ENCODE measurements at places on chromosomes 1 and 21.

DNA sequence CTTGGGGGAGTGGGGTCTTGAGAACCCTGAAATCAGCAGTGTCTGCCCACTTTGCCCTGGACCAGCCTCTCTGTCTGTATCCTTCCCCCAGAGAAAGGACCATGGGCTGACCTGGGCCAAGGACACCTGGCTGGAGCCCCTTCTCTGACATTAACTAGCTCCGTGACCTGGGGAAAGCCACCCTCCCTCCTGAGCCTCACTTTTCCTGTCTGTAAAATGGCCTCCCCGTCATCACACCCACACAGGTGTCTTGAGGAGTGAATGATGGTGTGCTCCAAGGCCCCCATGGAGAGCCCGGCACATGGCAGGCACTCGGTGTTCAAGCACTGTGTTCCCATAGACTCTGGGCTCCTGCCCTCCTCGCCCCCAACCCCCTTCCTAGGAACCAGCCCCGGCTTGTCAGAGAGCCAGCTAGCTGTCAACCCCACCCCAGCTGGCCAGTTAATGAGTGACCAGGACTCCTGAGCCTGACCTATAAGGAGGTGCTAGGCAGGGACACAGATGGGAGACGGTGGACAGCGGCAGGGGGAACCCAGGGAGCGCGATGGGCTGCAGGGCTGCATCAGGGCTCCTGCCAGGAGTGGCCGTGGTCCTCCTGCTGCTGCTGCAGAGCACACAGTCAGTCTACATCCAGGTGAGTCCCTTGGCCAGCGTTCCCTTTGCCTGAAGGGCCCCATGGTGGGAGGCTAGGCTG, at the start of gene GUCA2B:
TSS of gene GUCA2B (plus strand) at position 504 of the 694 bp plus-strand sequence. CDS start at position 545, 41 bp downstream.
- DNase-seq = no peak

DNA sequence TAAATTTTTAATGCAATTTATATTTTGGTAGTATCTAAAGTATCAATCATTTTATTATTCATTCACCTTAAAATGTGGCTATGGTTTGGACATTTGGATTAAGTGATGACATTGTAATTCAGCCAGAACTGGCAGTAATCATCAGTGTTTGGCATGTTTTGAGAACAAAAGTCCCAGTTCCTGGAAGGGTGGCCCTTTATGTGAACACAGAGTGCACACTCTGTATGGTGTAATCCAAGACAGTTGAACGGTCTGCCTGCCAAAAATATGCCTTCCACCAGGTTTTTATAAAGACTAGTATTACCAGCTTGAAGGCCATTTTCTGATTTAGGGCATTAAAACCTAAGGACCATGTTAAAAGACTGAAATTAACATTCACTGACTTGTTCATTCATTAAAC, 448.7 kb downstream of the LTN1 start:
- no peak for DNase-seq

DNA sequence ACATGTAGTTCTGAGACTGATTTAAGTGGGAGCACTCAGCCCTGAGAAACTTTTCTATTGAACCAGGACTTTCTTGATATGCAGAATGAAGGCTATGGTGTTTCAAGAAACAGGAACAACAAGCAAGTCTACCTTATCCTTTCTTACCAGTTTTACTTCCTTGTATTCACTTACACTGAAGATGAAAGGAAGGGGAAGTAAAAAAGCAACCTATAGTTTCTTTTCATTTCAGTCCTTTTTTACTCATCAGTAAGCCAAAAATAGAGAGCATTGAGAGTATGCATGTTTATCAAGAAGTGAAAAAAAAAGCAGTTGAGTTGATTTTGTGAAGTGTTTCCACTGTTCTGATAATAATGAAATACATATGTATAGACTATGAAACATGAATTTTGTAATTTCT, 1010.3 kb downstream of the AMY1C start:
- no peak for DNase-seq

DNA sequence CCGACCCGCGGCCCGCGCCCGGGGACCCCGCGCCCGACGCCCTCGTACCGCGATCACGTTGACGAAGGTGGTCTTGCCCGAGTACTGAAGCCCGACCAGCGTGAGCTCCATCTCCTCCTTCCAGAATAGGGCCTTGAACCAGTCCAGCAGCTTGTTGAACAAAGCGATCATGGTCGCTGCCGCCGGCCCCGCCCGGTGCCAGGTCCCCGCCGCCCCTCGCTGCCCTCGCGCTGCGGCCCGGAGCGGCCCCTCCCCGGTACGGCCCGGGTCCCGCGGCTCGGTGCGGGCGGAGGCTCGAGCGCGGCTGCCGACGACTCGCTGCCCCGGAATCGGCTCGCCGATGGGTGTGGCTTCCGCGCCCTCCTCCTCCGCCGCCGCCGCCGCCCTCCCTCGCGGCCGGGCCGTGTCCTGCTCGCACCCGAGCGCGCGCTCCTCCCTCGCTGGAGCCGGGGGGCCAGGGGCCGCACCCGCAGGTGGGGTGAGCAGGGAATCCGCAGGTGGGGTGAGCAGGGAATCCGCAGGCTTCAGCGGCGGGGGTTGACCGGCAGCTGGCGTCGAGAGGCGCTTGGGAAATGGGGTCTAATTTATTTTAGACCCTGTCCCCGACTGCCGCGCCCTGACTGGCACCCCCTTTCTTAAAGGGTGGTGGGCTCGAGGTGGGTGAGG, at the start of gene ARL8A:
TSS of gene ARL8A (minus strand) at position 336 of the 666 bp plus-strand sequence. CDS start at position 171, 165 bp downstream.
- DNase-seq = no peak

- no peak for DNase-seq
Observed at GRCh38 chr1:116370181-116370580, 2.9 kb upstream of the ATP1A1 start.

GRCh38 chr1:209542585-209542984, 40.9 kb upstream of the CAMK1G start:
- DNase-seq = no peak

DNA sequence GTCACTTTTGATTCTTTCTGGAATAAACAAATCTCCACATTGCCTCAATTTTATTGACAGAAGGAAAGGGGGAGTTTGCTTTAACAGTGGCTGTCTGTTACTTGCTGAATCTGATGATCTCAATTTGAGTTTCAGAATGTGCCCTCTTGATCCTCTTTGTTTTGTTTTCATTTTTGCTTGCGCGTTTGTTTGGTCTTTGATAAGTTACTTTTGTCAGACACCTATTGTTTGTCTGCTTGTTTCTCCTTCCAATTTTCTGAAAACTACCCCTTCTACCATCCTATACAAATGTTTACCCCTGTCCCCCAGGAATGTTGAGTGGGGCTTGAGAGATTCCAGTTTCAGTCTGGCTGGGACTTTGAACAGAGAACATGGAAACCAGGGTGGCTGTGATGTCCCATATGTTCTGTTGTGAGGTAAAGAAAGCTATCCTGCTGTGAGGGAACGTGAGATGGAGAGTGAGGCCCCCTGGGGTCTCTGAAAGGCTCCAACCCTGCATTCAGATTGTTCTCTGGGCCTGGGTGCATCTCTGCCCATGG, 11.8 kb upstream of the XCL2 start:
- DNase-seq = no peak

DNA sequence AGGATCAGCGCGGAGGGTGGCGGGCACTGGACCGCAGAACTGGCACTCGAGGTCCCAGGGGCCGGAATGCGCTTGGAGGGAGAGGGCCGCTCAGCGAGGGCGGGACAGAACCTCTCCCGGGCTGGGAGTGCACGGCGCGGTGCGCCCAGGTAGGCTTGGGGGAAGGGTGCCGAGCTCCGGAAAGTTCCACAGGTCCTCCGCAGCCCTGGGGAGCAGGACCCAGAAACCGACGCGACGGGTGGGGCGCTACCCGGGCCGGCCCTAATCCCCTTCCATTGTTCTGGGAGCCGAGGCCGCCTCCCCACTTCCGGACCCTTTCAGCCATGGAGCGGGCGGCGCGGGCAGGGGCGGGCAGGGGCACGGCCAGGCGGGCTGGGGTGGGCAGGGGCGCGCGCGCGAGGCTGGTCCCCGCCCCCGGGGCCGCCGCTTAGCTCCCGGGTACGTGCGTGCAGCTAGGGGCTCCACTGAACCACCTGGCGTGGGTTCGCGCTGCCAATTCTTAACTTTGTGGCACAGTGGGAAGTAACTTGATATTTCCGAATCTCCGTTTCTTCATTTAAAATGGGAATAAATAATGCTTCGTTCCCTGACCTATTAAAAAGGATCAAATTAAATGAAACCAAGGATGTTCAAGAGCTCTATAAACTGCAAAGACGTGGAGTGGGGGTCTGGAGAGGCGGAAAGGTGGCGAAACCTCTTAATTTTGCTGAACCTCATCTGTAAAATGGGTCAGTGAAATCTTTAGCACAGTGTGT, 20.7 kb downstream of the LGR6 start:
- DNase-seq = no peak

DNA sequence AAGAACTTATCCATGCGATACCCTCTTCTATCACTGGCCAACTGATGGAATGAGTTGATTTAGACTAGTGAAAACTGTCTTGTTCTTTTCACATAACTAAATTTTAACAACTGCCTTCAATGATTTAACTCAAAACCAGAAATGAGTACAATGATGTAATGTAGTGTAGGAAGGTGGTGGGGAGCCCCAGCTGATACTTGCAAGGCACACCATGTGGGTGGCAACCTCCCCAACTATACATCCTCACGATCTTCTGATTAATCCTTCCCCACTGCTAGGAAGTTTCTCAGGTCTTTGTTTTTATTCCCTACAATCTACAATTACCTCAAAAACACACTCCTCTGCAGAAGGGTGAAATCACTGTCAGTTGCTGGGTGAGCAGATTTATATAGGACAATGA, 100.7 kb downstream of the KCTD3 start:
- no peak for DNase-seq

GRCh38 chr1:9900142-9901043, 9.7 kb downstream of the CTNNBIP1 start:
- no peak for DNase-seq

GRCh38 chr1:17777330-17777729, 22.2 kb downstream of the ACTL8 start:
- DNase-seq = no peak

DNA sequence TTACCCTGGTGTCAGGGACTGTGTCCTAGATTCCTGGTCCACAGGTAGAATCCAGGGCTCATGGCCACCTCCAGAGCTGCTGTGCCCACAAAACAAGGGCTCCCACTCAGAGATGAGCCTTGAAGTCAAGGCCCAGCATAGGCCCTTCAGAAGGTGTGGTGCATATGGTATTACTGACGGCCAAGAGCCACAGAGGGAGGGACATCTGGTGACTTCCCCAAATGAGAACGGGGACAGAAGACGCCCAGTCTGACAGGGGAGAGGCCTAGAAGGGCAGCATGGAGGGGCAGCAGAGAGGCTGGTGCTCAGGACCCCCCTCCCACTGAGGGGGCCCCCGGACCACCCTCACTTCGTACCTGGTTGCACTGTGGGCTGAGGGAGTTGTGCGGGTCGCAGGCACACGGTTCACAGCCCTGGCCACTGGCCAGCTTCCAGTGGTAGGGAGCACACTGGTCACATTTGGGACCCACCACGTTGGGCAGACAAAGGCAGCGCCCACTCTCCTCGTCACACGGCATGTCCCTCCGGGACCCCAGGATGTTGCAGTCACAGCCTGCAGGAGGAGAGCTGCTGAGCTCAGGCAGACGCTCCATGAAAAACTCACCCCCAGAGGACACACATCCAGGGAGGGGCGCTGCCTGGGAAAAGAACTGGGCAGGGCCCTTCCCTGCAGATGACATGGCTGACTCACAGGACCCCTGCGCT, 25.0 kb downstream of the LAMB3 start:
- DNase-seq = no peak

DNA sequence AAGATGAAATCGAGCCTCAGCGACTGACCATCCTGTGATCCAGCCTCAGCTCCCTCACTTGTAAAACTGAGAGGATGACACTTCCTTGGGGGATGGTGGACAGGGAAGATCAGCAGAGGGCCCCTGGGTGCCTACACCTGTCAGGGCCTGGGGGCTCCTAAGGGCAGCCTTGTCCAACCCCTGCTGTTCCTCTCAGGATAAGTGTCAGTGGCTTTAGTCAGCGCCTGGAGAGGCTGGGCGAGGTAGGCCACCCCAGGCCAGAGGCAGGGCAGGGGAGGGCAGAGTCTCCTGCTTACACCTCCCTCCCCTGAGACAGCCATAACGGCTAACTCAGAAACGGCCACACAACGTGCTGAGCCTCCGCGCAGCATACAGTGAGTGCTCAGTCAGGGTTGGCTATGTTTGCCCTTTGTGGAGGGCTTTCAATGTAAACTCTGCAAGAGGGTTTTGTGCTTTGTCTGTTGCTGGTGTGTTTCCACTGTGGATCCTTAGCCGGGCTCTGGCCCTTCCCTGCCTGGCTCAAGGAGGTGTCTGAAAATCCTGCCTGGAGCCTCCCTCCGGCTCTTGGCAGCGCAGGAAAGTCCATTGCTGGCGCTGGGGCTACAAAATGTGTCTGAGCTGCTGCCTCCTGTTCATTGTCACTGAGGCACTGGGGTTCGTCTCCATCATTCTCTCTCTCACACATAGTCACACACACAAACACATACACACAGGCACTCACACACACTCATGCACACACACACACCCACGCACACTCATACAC, 588.4 kb downstream of the PTPRU start:
- DNase-seq = no peak

DNA sequence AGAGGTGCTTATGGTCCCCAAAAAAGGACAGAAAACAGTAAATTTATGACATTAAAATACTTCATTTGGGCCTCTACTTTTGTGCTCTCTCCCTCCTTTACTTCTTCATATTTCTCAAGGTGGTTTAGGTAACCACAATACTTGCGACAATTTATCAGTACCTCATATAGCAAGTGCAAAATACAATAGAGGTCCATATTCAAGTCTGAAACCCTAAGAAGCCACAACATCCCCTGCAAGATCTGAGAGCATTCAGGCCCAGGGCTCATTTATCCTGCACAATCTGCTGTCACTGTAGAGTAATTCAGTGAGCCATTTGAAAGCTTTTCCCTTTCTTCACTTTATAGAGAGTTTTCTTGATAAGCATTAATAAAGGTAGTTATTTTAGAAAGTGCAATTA, 24.2 kb upstream of the ATP6V1G3 start:
- DNase-seq = no peak
